ENCODE measurements at places on chromosomes 11 and 22. TPM values are rescaled to one million over a fixed set of nuclear protein-coding genes. Genes with fewer than 3 reads are reported as not detected.

DNA sequence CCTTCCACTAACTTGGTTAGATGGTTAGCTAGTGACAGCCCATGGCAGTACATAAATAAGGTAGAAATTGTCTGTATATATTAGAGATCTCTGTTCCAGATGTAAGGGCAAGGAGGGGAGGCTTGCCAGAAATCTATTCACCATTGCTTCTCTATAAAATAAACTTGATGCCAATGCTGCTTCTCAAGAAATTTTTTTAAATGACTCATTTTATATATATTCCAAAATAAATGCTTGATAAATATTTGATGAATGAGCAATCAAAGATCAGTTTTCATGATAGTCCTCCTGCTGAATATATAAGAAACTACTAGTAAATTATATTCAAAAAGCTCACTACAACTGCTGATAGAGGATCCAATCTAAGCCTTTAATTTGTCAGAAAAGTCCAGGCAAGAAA is 710.6 kb upstream of the CCDC179 start:
- DNase-seq = no peak

DNA sequence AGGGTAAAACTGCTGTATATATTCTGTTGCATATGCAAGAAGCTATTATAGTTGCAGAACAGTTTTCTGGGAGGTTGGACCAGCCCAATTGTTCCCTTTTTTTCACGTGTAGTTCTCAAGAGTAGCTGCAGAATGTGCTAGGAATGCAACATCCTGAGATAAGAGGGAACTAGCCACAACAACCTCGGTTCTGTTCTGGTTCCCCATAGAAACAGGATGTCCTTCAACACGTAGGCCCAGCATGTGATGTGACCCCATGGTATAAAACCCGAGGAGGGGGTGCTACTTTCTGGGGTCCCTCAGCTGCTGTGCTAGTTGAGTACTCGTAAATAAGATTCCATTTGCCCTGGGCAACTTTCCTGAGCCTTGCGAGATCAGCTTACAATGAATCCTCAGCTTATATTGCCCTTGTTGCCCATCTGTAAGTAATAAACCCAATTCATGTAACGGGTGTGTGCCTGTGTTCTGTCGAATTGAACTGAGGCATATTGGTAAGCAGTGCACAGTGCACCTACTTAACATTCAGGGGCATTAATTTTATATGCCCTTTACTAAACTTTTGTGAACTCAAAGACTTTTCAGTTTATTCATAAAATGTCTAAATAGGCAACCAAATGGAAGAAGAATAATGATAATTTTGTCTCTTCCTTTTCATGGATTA is 23.0 kb upstream of the TRAF6 start:
- DNase-seq = no peak

APOBEC3C gene
- 11.1 TPM for total RNA-seq

GRCh38 chr11:1064167-1064566 is 10.5 kb upstream of the MUC2 start:
- no peak for DNase-seq

- no peak for DNase-seq
Measured at GRCh38 chr11:79417069-79417920, 23.5 kb downstream of the TENM4 start.

- DNase-seq = no peak
Measured at GRCh38 chr11:20058749-20059458, 101.4 kb downstream of the DBX1 start.

SMTNL1 gene
- not detected for total RNA-seq

Measured in lung (tissue), 17 donors.